Right cardiac atrium (tissue), 5 donors: ENCODE measurements at places on chromosomes 7 and 10. TPM values are rescaled to one million over a fixed set of nuclear protein-coding genes. Genes with fewer than 3 reads are reported as not detected.
A peak's percentile ranks its signal among the peaks of the same experiment; 100 is the strongest.

Gene SCIN
- total RNA-seq, result 0.31 TPM

DNA sequence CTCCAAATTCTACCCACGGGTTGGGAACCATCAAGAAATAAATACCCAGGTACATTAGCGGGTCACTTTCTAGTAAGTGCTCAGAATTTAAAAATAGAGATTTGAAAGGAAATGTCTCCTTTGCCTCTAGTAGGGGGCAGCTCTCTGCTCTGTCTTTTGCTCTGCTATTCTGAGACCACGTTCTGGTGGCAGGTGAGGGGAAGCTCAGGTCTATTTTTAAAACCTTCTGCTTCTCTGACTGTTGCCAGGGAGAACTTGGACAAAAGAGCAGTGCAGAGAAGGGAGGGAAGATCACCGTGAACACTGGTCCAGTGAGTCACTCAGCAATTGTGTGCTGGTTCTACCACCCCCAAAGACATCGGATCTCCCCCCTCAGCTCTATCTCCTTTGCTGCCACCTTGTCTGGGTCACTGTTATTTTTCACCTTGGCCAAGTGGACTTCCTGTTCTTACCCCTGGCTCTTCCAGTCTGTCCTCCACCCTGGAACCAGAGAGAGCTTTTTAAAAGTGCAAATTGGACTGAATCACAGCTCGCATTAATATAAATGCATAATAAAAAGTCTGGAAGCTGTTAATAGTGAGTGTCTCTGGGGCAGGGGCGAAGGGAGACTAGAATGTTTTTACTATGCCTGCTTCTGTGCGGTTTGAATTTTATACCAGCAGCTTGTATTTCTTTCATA is 72.4 kb upstream of the LOXL4 start:
- no peak for DNase-seq

Gene MYL7
- 14,937 TPM for total RNA-seq

Gene FAM25A
- total RNA-seq, result not detected

GRCh38 chr7:24325708-24326107 is 41.7 kb downstream of the NPY start:
- DNase-seq, result no peak

DNA sequence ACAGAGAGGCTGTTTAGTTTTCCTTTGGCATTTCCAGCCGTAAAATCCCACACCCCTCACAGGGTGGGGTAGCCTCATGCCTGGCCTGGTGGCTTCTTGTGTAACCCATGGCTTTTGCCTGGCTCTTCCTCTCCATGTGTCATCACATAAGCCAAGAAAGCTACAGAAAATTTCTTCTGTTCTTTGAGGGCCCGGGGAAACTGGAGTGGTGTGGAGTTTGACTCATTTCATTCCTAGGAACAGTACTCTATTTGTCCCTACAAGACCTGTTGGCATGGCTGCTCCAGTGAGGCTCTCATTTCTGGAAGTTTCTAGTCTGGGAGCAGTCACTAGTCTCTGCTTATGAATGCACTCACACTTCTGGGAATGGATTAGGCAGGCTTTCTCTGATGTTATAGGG is 523.9 kb downstream of the SUGCT start:
- peak; percentile 31 for DNase-seq

DNA sequence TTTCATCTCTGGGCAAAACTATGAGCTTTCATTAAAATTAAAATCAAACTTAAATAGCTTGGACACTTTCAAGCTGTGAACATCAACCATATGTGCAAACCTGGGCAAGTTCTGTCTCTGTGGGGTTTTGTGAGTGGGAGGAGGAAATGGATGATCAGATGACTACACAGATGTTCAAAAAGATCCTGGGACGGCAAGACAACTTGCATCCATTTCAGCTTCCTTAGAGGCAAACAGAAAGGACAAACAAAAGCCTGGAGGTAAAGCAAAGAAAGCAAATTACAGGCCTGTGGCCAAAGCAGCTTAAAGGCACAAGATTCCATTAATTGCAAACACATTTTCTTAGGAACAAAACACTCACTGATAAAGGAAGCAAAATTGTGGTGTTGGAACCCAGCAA is 222.2 kb downstream of the NEBL start:
- DNase-seq, result no peak

Gene PON1
- total RNA-seq, result 0.47 TPM

- no peak for DNase-seq
Observed at GRCh38 chr7:118452128-118452527, 227.6 kb downstream of the ANKRD7 start.

- DNase-seq, result no peak
Observed at GRCh38 chr10:106311590-106311989, 852.9 kb downstream of the SORCS1 start.

Gene ADCY1
- 4.3 TPM for total RNA-seq

Gene SUN3
- total RNA-seq, result not detected

DNA sequence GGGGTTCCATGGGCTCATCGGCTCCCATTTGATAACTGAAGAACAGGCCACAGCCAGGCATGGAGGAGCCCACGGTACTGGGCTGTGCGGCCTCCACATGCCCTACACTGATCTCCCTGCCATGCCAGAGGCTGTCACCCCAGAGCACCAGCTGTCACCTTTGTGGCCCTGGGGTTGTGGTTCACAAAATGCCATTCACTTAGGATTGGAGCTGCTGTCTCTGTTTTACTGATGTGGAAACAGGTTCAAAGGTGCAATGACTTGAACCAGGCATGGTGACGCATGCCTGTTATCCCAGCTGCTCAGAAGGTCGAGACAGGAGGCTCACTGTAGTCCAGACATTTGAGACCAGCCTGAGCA is 4.3 kb upstream of the UPK3B start:
- DNase-seq, result no peak

DNA sequence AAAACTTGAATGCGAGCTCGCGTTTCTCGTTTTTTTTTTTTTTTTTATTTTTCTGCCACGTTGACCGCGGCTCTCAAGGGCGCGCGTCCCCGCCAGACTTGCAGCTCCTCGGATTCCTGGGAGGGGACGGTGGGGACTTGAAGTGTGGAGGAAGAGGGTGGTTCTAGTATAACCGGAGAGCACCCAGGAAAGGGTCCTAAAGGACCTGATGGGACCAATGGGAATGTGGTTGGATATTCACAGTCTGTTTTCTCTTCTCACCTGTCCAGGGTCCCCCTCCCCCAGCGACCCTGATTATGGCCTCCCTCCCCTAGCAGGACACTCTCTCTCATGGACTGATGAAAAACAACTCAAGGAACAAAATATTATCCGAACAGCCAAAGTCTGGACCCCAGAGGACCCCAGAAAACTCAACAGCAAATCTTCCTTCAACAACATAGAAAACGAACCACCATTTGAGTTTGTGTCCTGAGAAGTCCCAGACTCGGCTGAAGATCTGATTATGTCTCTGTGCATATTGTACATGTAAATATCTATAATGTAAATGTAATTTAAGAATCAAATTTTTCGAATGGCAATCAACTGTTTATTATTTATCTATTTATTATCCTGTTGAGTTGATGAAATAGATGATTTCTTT is 1.4 kb downstream of the PTF1A start:
- DNase-seq, result no peak

DNA sequence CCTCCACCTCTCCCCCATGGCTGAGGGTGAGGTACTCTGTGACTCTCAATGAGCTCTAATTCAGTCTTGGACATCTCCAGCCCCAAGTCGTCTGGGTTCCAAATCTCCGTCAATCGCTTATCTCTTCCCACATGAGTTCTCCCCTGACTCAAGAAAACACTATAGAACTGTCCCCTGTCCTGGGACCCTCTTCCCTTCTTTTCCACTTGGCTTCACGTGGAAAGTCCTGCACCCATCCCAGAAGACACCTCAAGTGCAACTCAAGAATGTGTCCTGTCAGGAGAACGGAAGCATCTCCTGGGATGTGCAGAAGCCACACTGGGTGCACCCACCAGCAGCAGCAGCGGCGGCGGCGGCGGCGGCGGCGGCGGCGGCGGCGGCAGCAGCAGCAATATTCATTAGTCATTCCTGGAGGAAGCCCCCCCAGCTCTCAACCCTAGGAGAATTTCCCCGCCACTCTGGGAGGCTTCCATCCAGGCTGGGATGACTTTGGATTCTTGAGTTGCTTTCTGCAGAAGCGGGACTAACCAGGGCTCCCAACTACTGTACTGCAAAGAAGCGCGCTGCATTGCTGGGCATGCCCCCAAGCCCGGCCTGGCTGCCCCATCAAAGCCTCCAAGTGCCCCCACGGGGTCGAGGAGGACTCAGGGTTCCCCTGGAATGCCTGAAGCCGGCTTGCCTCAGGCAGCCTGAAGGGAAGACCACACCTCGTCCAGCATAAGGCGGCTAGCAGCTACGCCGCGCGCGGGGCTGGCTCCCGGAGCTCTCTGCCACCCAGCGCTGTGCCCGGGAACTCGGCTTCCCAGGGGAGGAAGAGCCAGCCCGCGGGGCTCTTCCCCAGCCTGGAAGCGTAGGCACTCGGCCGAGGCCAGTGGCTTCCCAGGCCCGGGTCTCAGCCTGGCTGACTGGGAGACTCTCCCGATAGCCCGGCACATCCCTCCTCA is 1.0 kb downstream of the CRTAC1 start:
- peak; percentile 66 for DNase-seq

- peak; percentile 91 for DNase-seq
Observed at GRCh38 chr10:132685101-132685891, 100.7 kb downstream of the NKX6-2 start.

DNA sequence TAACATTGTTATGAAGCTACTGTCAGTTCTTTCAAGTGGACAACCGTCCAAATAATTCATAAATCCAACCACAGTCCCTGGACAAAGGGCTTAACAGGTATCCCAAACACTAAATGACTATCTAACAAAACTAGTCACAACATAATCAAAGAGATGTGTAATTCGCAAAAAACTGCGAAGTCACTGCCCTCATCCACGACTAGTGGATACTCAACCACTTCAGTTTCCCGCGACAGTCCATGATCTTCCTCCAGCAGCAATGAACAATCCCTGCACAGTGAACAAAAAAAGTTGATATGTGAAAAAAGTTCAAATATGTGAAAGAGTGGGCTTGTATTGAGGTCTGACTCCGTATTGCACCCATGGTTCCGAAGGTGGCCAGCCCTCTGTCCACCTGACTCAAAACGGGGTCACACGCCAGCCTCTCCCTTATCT is 287 bp downstream of the DCLRE1A start:
- DNase-seq, result no peak

Gene IDI2
- total RNA-seq, result 0.23 TPM

Gene SMC3
- total RNA-seq, result 26.0 TPM

GRCh38 chr10:132850246-132850645 is 64.3 kb upstream of the NKX6-2 start:
- no peak for DNase-seq

GRCh38 chr7:154914308-154914995 is 88.5 kb downstream of the PAXIP1 start:
- DNase-seq, result peak; percentile 44

Gene LARP4B
- total RNA-seq, result 51.9 TPM

DNA sequence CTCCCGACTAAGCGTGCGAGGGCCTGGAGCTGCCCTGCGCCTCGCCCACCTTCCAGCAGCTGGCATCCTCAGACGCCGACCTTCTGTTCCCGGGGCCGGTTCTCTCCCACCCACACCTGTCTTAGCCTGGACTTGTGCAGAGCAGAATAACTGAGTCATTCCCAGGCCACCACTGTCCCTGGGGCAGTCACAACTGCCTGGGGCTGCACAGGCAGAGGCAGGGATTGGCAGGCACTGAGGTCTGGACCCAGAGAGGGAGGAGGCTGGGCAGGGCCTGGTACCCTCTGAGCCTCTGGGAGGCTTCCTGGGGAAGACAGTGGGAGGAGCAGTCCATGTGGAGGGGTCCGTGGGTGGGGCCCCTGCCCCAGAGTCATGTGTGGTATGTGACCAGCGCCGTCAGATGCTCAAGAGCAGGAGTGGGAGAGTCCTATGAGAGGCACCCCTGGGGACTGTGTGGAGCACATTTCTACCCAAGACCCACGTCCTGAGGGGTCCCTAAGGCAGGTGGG is 74.3 kb downstream of the NKX6-2 start:
- DNase-seq, result peak; percentile 3

DNA sequence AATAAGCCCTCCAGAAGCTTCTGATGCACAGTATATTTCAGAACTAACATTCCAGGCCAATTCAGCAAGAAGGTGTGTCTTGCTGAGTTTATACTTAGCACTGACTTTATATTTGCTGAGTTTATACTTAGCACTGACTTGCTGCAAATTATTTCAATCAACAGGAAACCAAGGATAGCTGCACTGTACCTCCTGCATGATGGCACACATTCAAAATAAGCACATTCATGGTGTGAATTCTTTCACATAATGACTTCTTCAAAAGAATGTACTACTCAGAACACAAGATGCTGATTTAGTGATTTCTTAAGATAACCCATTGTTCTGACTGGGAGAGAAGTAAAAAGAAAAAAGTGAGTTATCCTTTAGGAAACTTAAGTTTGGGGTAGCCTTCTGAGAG is 52.0 kb downstream of the JAZF1 start:
- DNase-seq, result no peak

Gene IL15RA
- total RNA-seq, result 19.2 TPM

GRCh38 chr10:97230146-97230545 is 44.4 kb upstream of the SLIT1 start:
- DNase-seq, result no peak

- DNase-seq, result no peak
Observed at GRCh38 chr10:11617233-11617632, 5.8 kb upstream of the USP6NL start.

DNA sequence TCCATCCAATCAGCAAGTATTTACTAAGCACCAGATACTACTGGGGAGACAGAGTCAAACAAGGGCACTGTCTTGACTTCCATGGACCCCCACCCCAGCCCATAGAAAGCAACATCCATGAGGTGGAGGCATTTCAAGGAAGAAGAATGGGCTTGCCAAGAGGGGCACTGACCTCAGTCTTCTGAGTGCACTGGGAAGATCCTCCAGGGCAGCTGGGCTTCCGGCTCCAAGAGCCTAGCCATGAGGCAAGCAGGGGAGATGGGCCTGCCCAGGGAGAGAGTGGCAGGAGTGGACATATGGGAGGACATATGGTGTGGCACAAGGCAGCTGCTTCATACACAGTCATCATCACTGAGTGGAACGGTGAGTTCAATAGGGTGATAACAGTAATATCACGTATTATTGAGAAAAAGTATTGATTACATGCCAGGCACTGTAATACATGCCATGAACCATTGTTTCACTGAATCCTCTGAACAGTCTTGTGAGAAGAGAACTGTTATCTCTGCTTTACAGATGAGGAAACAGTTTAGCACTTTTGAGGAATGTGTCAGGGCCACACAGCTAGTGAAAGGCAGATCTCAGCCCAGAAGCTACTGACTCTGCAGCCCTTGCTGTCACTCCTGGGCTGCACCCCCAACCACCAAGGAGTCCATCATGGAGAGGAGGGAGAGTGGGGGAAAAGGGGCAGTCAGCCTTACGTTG is 331.7 kb upstream of the ZMIZ1 start:
- DNase-seq, result no peak

Gene TMEM176B
- total RNA-seq, result 158 TPM

Gene SPDYE6
- total RNA-seq, result not detected

Gene GATA3
- 1.0 TPM for total RNA-seq

DNA sequence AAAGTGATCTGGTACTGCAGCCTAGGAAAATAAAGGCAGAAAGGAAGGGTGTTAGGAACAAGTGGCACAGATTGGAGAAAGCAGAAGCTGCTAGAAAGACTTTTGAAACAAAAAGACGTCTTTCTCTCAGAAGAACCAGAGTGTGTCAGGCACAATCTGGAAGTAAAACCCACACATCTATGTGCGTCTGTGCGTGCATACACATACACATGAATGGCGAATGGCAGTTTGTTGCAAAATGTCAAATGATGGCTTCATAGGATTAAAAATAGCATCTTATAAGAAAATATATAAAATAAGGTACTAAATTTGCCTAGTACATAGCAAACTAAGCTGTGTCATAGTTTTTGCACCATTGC is 246.3 kb downstream of the CDK14 start:
- no peak for DNase-seq
